Suppressor macrophage treated with lipopolysaccharide for 1 hour (primary cell): ENCODE measurements at places on chromosomes 11 and 22.

DNA sequence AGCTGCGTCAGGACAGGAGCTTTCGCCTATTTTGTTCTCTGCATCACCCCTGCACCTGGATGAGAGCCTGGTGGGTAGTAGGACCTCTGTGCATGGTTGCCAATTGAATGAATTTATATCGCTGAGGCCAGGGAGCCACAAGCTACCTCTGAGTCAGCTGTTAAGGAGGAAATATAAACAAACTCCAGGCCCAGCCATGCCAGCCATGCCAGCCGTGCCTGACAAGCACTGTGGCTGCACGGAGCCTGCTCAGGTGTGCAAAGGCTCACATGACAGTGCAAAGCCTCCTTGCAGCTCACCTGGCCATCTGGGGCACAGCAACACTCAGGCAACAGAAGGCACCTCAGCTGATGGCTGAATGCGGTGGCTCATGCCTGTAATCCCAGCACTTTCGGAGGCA, 33.7 kb upstream of the LINC01488 start:
- peak; percentile 25 for DNase-seq

DNA sequence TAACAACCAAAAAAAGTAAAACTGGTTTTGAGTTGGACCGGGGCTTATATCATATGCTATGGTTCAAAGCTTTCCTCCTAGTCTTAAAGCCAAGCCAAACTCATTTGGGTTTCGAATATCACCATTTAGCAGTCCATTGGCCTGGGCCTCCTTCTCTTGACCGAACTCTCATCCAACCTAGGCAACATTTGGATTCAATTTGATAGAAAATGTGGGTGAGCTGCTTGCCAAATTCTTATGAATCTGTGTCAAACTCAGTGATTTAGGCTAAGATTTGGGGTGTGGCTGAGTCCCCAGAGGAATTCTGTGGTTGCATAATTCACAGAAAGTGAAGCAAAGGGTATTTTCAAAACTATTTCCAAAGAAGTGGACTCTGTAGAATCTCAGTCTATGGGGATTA, 83.7 kb downstream of the BLID start:
- DNase-seq: peak; percentile 18

DNA sequence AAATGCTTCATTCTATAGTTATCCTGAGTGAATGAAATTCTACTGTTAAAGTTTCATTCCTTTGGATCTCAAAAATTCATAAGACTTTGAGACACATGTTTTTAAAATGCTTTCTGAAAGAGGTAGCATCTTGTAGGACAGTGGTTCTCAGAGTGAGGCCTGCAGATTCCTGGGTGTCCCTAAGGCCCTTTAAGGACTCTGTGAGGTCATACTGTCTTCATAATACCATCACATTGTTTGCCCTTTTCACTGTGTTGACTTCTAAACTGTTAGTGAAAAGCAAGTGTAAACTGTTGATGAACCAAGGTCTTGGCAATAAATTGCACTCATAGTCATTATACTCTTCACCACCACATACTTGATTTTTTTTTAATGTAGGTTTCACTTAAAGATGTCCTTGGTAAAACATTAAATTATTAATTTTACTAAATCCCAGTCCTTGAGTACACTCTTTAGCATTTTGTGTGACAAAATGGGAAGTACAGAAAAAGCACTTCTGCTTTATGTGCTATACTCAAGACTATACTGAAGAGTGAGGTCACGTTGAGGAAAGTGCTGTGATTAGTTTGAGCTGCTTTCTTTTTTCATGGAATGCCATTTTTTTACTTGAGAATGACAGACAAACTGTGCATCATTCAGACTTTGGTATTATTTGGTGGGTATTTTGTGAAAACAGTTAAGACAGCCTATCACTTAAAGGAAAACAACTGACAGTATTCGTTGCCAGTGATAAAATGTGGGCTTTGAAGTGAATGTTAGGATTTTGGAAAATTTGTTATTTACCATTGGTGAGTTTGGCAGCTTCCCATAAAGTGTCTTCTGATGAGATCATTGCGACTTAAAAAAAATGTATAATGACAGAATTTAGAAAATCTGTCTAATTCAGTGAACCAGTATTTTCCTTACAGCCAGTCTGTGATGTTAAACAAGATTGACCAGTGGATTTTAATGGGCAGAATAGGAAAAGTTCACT, 61.1 kb downstream of the SPECC1L start:
- peak; percentile 76 for DNase-seq

GRCh38 chr11:122453586-122453985, 201.9 kb upstream of the UBASH3B start:
- DNase-seq: no peak

DNA sequence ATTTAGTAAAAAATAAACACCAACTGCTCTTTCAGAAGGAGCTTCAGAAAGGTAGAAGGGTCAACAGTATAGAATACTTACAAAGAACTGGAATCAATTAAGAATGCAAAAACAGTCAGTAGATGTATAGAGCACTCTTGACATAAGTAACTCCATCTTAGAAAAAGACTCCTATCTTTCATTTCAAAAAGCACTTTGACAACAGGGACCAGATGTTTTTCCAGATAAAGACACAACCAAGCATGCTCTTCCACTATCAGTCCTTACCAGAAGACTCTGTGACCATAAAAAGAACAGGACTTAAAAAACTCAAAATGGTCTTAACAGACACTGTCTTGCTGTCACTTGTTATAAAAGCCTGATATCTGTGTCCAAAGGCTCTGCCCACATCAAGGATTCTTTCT, 5.2 kb downstream of the SLC25A17 start:
- no peak for DNase-seq

DNA sequence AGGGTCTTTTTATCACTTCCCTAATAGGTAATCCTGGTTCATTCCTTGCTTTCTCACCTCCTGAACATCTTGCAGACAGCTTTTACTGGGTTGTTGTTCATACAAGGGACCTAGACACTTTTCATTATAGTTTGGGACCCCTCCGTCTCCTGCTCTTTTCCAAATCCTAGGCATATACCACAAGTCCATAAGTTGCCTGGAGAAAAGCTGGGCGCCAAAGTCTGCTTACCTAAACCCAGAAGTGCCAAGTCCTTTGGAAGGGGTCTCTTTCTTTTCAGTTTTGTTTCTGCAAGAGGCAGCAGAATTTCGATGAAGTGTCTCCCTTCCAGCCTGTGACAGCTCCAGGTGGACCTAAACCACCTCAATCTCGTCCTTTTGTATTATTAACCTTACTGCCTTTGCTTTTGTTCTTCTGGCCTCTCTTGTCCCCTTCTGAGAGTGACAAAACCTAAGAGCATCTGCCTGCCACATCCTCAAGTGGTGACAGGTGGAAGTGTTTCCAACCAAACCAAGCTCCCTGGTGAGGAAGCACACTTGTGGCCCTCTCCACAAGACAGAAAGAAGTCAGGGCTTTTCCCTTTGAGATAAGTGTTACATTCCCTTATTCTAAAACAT, 19.5 kb upstream of the P2RY6 start:
- DNase-seq: no peak
